Stimulated activated CD8-positive, alpha-beta memory T cell treated with anti-CD3 and anti-CD28 coated beads, Interleukin-2, amount 100 ng/mL, for 1 hour (primary cell): ENCODE measurements at places on chromosomes 4 and X.

- DNase-seq, result no peak
Measured at GRCh38 chr4:89897867-89898266, 3.2 kb downstream of the MMRN1 start.

DNA sequence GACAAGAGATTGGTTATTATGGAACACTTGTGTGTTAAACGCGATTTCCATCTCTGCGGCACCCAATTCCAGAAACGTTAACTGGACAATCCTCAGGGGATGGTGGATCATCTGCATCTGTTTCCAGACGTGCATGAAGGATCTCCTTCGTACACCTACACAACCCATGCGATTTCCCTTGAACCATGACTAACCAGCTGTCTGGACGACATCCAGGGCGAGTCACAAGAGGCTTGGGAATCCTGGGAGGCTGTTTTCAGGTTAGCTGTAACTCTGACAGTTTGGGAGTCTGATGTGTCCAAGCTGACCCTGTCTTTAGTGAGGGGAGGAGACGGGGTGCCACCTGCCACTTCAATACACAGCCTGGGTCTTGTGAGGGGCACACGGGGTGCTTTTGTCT lies 84.5 kb downstream of the GATB start:
- DNase-seq, result no peak

- no peak for DNase-seq
Measured at GRCh38 chr4:9976781-9977180, 44.5 kb downstream of the SLC2A9 start.

GRCh38 chr4:173182403-173182802 lies 13.8 kb downstream of the GALNT7 start:
- DNase-seq, result no peak

GRCh38 chrX:142060191-142060590 lies 144.9 kb downstream of the MAGEC2 start:
- DNase-seq, result no peak

- DNase-seq, result no peak
Measured at GRCh38 chrX:29541038-29541437, 674.3 kb upstream of the MAGEB2 start.

- DNase-seq, result no peak
Measured at GRCh38 chr4:8502836-8503585, 62.4 kb downstream of the TRMT44 start.

GRCh38 chr4:188992706-188993105 lies 853.5 kb downstream of the TRIML1 start:
- DNase-seq, result no peak

GRCh38 chr4:30600246-30601017 lies 119.7 kb upstream of the PCDH7 start:
- DNase-seq, result no peak

DNA sequence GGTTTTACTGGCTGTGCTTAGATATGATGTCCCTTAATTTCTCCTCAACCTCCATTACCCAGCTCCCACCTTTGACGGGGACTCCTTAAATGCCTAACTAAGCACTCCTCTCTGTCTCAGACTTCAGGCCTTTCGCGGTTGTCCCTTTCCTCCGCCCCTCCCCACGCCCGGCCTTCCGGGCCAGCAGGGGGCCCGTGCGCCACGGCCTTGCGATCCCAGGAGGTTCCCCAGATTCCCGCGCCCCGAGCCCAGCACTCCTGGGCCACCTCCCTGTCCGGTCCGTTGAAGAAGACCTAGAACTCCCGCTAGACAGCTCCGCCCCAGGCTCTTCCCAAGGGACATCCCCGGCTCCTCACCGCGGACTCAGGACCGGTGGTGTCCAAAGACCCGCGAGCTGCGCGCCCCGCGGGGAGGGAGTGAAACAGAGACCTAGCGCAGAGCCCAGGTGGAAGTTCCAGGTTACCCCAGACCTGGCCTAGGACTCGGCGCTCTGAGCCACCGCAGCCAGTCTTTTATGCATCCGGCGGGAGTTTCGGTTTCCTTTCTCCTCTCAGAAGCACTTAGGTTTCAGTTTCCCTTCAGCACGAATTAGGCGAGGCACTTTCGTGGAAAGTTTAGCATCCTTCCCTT lies at the start of gene DDX60:
DDX60 (minus strand) TSS at position 487 of the 630 bp plus-strand sequence. CDS start 7,493 bp downstream, outside the sequence.
- DNase-seq, result peak; percentile 65

DNA sequence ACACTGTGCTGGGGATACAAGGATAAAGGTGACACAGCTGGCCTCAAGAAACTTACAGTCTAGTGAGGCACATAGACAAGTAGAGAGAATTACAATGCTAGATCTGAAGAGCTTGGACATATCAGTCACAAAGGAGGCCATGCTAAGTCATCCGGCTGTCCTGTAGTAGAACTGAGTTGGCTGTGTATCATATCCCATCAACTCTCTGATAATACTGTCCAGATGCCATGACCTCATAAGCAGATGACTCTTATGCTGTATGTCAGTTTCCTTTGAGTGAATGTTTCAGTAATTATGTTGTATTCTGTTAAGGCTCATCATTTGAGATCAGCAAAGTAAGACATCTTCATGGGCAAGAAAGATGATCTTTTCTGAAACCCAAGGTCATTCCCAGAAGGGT lies 442.9 kb downstream of the MID1IP1 start:
- DNase-seq, result no peak

GRCh38 chr4:40427128-40427527 lies 92.0 kb downstream of the CHRNA9 start:
- DNase-seq, result no peak

DNA sequence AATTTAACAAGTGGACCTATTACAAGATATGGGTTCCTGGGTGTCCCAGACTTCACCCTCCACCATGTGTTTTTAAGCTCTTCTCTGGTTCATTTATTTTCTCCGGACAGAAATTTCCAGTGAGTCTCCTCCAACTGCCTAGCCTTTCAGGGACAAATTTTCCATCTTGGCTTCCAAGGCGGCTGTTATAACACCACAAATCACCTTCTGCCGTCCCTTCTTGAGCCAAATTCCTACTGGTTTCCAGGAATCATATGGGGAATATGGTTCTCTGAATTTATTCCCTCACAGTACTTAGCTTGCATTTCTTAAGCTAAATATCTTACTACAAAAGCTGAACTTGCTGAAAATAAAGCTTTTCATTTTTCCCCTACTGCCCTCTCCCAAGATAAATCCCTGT lies 18.8 kb downstream of the NEXMIF start:
- no peak for DNase-seq

- no peak for DNase-seq
Measured at GRCh38 chr4:123488916-123489315, 92.3 kb downstream of the SPRY1 start.
